ENCODE measurements at places on chromosomes 11 and 22.

DNA sequence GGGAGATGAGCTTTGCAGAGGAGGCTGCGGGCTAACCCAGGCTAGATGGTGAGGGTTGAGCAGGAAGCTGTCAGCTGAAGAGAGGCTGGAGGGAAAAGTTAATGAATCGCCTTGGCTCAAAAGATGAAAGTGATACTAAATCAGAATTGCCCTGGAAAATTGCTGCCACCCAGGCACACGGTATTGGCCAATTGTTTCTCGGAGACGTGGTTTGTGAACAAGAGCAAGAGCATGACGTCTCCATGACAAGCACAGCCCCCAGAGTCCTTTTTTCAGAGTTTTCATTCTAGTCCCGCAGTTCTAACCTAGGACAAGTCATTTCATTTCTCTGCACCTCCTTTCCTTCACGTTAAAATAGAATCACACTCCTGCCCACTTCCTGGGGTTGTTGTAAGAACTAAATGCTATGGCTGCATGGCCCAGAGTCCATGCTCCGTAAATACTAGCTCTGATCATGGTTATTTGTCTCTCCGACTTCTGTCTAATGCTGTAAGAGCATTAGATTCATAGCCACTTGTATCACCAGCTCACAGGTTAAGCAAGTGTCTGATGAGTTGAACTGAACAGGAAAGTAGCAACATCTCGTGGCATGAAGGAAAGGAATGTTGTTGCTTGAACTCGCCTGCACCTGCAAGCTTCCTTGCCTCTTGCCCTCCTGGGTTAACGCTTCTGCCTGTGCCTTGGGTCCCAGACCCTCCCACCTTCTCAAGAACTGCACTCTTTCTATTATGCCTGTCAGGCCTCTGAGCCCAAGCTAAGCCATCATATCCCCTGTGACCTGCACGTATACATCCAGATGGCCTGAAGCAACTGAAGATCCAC, 33.8 kb upstream of the NUP50 start:
- DNase-seq = no peak

GRCh38 chr22:20029550-20030225, 8.8 kb downstream of the TANGO2 start:
- DNase-seq = no peak

GRCh38 chr11:119809346-119809745, 80.3 kb upstream of the NECTIN1 start:
- no peak for DNase-seq

- no peak for DNase-seq
Observed at GRCh38 chr11:26188554-26188953, 143.4 kb upstream of the ANO3 start.

DNA sequence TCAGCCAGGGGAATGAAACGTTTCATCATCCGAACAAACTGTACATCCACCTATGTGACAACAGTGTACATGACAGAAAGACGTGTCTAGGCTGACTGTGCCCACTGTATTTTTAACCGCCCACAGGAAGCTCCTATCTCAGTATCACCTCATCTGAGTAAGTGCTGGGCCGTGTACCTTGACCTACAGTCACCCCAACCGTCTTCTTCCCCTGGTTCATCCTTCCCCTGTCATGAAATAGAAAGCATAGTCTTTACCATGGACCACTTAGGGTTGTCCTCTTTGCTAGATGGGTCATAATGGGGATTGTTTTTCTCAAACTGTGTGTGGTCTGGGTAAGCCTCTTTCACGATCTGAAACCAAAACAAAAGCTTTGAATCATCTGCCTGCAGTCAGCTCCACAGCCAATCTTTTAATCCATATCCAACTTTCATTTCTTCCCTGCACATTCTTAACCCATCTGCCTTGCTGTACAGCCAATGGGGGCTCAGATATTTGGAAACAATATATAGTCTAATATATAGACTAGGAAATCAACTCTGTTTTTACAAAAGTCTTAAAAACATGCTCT, 4.2 kb downstream of the THYN1 start:
- DNase-seq = no peak

- no peak for DNase-seq
Observed at GRCh38 chr11:104633226-104633625, 265.0 kb downstream of the CASP12 start.

All from progenitor cell of endocrine pancreas (in vitro differentiated cells).